ENCODE measurements at places on chromosomes 7 and 10.

DNA sequence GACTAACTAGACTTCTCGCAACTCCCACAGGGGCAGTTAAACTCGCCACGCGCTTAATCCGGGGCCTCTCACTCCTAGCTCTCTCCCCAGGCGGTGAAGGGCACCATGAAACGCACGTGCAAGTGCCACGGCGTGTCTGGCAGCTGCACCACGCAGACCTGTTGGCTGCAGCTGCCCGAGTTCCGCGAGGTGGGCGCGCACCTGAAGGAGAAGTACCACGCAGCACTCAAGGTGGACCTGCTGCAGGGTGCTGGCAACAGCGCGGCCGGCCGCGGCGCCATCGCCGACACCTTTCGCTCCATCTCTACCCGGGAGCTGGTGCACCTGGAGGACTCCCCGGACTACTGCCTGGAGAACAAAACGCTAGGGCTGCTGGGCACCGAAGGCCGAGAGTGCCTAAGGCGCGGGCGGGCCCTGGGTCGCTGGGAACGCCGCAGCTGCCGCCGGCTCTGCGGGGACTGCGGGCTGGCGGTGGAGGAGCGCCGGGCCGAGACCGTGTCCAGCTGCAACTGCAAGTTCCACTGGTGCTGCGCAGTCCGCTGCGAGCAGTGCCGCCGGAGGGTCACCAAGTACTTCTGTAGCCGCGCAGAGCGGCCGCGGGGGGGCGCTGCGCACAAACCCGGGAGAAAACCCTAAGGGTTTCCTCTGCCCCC is 19.5 kb downstream of the WNT8B start:
- DNase-seq, result peak; percentile 72

DNA sequence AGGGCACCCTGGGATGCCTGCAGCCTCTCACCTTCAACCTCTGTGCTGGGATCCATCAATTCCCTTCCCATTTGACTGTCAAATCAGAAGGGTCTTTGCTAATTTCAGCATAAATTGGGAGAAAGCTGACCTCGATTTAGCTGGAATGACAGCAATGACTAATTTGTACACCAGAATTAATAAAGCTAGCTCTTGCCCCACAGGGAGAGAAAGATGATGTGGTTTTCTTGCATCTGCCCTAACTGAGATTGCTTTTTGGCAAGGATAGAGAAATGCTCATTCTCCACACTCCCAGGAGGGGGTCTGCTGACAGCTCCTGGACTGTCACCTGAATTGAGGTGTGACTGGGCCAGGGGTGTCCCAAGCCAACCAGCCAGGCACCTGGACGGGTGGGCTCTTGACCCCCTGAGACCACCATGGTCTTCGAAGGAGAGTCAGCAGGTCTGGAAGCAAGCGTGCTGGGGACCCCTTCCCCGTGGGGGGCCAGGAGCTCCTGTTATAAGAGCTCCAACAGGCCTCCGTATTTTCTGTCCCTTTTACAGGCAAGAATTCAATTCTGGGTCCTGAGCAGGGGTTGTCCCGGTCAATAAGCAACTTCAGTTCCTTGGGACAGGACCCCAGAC is 42.1 kb downstream of the RBM17 start:
- DNase-seq, result no peak

GRCh38 chr10:102963756-102964025 is 45.6 kb downstream of the CNNM2 start:
- DNase-seq, result no peak

DNA sequence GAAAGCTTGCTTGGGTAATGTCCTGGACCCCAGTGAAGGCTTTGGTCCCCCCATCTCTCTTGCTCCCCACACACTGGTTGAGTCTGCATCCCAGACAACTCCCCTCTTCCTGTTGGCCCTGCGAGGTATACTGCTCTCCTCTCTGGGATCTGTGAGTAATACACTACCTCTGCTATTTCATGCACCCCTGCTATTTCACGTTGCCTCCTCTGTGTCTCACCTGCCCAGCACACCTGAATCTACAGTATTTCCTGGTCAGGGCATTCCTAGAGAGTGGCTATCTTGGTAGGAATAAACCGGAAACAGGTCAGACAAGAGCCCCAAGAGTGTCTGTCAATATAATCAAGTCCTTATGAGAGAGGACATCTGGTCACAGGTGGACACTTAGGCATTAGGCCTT is 114.3 kb upstream of the ODAD2 start:
- no peak for DNase-seq

- no peak for DNase-seq
Measured at GRCh38 chr7:112079673-112080072, 126.5 kb downstream of the DOCK4 start.

DNA sequence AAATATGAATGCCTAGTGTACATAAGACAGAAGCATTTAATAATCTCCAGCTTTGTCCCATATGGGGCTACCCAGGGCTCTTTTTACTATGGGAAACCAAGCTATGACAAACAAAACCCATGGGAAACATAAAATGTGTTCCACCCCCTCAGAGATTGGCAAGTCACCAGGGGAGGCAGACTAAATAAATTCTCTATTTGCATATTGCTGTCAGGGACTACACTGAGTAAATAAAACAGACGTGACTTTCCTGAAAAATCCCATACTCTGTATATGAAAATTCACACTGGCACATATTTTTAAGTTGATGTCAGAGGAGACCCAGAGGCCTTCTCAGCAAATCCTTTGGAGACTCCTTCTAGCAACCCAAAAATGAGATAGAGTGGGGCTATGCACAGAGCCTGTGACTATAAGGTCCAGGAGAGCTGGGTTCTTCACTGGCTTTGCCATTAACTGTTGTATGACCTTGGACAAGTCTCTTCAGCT is 44.0 kb upstream of the HPSE2 start:
- DNase-seq, result no peak

GRCh38 chr10:90885176-90885575 is 13.4 kb downstream of the RPP30 start:
- no peak for DNase-seq

GRCh38 chr10:8392216-8392615 is 337.7 kb downstream of the GATA3 start:
- DNase-seq, result no peak

- no peak for DNase-seq
Measured at GRCh38 chr7:157898261-157898660, 561.5 kb downstream of the DNAJB6 start.

DNA sequence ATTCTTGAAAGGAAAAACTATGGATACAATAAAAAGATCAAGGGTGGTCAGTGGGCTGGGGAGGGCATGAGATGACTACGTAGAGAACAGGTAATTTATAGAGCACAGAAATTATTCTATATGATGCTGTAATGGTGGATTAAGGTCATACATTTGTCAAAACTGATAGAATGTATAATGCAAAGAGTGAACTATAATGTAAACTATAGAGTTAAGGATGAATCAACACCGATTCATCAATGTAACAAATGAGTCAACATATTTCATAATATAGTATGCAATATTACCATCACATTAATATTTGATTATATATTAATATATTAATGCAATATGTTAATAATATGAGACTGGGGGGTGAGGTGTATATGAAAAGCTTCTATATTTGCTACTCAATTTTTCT is 555.6 kb upstream of the POT1 start:
- no peak for DNase-seq

DNA sequence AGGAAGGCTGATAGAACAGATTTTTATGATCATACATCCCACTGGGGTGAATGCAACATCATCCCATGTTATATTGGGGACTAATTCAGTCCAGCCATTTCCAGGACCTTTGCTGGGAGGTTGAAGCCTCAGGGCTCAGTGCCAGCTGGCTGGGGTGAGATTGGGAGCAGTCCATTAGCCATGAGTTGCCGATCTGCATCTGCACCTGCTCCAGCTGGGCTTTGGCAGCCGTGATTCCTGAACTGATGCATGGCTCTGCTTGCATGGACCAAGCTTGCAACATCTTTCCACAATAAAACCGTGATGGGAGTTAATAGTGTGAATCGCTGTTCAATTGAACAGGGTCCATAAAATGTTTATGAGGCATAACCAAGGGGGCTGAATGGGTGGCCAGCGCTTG is 346.9 kb downstream of the TYW1 start:
- DNase-seq, result no peak

GRCh38 chr7:90709501-90710465 is 113.7 kb downstream of the CDK14 start:
- no peak for DNase-seq

- DNase-seq, result no peak
Measured at GRCh38 chr10:61047081-61047480, 103.1 kb upstream of the RHOBTB1 start.

DNA sequence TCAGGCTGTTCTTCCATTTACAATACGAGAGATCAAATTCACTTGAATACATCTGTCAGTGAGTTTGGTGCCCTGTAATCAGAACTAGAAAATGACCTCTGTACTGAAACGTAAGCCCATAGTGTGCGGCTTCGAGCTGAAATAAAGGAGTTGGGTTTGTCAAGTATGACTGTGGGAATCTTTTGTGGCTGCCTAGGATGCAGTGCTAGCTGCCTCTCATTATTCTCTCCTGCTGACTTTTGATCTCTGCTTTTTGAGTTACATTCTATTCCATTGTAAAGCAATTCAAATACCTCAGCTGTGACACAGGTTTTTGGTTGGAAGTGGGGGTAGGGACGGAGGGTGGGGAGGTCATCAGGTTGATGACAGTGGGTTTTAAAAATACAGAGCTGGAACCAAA is 40.4 kb downstream of the ICA1 start:
- DNase-seq, result peak; percentile 30

DNA sequence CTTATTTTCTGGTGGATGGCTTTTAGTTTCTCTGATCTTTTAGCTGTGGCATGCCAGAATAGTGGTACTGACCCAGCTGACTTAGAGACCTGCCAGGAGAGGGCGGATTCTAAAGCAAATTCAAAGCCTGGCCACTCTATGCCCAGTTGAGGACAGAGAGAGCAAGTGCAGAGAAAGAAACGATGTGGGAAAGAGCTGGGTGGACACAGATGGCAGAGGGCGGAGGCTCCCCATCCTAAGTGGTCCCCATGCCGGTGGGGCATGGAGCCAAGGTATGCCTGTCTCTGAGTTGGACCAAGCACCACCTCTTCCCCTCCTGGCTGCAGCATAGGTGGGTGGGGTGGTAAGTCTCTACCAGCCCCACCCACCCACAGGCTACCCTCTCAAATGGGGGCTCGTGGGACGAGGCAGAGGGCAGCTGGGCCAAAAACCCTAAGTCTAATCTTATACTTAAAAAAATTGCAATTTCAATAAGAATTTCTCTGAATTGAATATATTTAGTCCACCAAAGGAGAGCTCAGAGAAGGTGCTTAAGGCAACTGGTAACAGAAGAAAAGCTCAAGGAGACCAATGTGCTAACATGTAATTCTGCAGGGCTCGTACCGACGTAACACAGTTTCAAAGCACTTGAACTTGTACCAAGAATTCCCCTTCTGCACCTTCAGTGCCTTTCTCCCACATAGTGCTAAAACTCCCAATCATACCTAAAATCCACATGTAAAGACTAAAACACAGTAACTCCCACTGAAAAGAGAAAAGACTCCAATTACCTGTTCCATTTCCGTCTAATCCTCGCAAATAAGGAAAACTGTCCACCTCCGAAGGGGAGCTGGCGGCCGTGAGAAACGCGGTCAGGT is 85.7 kb upstream of the NMT2 start:
- DNase-seq, result no peak

GRCh38 chr7:94195813-94196212 is 191.7 kb upstream of the BET1 start:
- DNase-seq, result no peak

GRCh38 chr7:45679516-45679915 is 105.3 kb downstream of the ADCY1 start:
- DNase-seq, result no peak

GRCh38 chr7:134367956-134368749 is 51.4 kb upstream of the SLC35B4 start:
- no peak for DNase-seq

GRCh38 chr7:99373091-99374066 is 1.2 kb upstream of the ARPC1B start:
- DNase-seq, result no peak

DNA sequence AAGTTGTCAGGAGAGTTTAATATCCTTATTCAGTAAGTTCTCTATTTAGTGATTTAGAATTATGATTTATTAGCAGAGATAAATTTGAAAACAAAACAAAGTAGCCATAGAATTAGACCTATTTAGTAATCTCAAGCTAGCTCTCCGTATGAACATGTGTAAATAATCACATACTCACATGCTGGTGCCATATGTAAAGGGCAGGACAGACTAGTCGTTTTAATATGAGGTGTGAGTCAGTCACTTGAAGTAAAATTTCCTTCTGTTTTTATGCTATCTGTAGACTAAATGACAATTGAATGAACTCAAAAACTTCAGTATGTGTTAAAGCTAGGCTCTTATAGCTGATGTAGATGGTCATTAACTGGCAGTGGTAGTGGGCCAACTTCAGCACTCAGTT is 67.1 kb downstream of the WAC start:
- no peak for DNase-seq
